ENCODE measurements at places on chromosomes 13 and 19.

DNA sequence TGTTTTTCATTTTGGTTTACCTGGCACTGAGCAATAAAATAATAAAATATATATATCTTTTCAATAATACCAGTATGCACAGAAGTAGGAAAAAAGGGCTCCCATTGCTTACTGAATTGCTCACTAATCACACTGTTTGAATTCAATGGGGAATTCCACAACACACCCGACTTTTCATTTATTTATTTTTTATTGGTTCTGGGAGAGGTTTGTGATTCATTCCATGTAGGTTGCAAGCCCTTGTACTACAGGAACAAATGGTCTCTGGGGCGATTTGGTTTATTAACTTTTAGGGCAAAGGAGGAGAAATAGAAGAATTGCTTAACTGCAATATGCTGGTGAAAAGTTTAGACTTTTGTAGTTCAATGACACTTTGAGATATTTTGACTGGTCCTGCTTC, 207.4 kb downstream of the DCT start:
- no peak for DNase-seq

- DNase-seq: no peak
Observed at GRCh38 chr13:24497742-24498141, 14.8 kb downstream of the PARP4 start.

- no peak for DNase-seq
Observed at GRCh38 chr19:40684280-40684679, 6.2 kb downstream of the NUMBL start.

DNA sequence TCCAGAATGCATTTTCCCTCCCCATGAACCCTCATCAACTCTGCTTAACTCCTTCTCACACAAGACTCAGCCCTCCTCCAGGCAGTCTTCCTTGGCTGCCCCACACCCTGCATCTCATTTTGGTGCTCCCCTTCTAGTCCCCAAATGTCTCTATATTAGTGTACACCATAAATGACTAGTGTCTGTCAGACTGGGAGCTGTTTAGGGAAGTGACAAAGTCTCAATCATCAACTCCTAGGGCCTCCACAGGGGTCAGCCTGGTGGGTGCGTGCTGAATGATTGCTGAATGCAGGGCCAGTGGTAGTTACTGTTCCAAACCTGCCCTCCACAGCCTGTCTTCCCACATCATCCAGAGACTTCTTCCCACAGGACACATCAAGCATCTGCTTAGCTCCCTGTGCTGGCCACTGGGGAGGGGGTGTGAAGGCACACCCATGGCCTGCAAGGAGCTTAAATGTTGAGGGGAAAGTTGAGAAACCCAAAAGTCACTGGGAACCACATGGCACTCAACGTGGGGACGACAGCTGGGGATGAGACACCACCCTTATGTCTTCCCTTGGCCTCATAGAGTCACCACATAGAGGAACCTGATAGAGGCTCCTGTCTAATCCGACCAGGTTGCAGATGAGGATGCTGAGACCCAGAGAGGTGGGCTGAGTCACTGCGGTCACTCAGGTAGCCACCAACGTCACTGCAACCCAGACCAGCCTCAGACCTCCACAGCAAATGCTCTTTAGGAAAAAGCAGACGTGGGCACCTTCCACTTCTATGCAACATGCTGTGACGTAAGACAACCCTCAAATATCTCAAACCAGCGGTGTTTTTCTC, 79.3 kb upstream of the TM9SF2 start:
- DNase-seq: no peak

DNA sequence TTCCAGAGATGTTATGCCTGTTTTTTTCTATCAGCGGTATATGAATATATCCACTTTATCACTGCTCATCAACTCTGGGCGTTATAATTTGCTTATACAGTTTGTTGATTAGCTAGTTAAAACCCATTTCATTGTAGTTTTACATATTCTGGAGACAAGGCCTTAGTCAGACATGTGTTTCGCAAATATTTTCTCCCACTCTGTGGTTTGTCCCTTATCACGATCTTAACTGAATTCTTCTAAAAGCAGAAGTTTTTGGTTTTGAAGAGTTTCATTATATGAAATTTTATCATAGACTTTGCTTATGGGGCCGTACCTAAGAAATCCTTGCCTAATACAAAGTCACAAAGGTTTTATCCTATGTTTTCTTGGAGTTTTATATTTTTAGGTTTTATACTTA, 84.6 kb downstream of the FRY start:
- no peak for DNase-seq
